ENCODE measurements at places on chromosomes 12 and 14.

- no peak overlapping the region for H3K27ac ChIP-seq
- H3K4me3 ChIP-seq, result no peak overlapping the region
- H3K27me3 ChIP-seq, result no peaks in the 10 kb centered on the region
- DNase-seq, result no peak
- no peaks in the 10 kb centered on the region for H3K4me1 ChIP-seq
Observed at GRCh38 chr14:24258548-24259265, 4.3 kb downstream of the TGM1 start.

DNA sequence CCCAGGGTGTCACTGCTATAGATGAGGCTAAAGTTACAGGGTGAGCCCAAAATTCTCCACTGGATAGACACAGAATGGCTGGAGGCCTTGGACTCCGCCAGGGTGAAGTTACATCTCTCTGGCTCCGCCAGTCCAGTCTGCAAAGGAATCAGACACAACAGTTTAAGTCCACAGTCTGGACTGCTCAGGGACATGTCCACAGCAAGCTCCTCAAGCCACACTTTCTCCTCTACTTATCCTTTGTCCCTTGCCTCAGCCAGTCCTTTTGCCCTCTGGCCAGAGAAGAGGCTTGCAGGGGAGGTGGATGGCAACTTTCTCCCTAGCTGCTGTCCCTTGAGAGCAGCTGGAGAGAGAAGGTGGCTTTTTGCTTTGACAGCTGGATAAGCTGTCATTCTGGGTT is 28.0 kb downstream of the PTPRB start:
- H3K36me3 ChIP-seq, result no peaks in the 10 kb centered on the region
- H3K27ac ChIP-seq, result no peak overlapping the region
- peaks cover 27% of the 10 kb centered on the region for H3K27me3 ChIP-seq
- DNase-seq, result no peak
- H3K4me3 ChIP-seq, result peak overlapping the region; percentile 42
- no peaks in the 10 kb centered on the region for H3K4me1 ChIP-seq

DNA sequence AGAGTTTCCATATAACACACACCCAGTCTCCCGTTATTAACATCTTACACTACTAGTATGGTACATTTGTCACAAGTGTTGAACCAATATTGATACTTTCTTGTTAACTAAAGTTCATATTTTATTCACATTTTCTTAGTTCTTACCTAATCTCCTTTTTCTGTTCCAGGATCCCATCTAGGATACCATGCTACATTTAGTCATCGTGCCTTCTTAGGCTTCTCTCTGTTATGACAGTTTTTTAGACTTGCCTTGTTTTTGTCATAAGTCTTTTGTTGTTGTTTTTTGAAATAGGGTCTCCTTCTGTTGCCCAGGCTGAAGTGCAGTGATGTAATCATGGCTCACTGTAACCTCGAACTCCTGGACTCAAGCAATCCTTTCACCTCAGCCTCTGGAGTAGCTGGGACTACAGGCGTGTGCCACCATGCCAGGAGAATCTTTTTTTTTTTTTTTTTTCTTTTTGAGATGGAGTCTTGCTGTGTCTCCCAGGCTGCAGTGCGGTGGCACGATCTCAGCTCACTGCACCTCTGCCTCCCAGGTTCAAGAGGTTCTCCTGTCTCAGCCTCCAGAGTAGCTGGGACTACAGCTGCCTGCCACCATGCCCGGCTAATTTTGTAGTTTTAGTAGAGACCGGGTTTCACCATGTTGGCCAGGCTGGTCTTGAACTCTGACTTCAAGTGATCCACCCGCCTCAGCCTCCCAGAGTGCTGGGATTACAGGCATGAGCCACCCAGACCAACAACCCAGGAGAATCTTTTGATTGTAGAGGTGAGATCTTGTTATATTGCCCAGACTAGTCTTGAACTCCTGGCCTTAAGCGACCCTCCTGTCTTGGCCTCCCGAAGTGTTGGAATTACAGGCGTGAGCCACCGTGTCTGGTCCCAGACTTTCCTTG is 59.1 kb upstream of the HECTD1 start:
- no peak overlapping the region for H3K4me3 ChIP-seq
- no peak for DNase-seq
- H3K4me1 ChIP-seq, result peaks cover 2% of the 10 kb centered on the region
- H3K27me3 ChIP-seq, result no peaks in the 10 kb centered on the region
- H3K27ac ChIP-seq, result no peak overlapping the region
- H3K36me3 ChIP-seq, result no peaks in the 10 kb centered on the region

DNA sequence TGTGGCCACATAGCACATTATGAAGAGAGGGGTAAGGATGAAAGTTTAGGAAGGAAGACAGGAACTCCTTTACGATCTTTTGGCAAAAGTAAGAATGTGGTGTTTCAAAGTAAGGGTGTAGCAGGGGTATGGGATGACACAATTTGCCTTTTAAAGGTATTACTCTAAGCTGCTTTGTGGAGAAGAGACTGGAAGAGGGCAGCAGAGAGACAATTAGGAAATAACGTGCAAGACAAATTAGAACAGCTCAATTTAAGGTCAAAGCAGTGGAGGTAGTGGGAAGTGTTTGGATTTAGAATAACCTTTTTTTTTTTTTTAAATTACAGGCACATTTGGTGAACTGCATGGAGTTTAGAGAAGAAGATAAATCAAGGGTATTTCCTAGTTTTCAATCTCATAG is 342.6 kb downstream of the NOVA1 start:
- H3K27me3 ChIP-seq, result no peaks in the 10 kb centered on the region
- H3K27ac ChIP-seq, result no peak overlapping the region
- DNase-seq, result peak; percentile 46
- no peaks in the 10 kb centered on the region for H3K4me1 ChIP-seq
- no peak overlapping the region for H3K4me3 ChIP-seq

DNA sequence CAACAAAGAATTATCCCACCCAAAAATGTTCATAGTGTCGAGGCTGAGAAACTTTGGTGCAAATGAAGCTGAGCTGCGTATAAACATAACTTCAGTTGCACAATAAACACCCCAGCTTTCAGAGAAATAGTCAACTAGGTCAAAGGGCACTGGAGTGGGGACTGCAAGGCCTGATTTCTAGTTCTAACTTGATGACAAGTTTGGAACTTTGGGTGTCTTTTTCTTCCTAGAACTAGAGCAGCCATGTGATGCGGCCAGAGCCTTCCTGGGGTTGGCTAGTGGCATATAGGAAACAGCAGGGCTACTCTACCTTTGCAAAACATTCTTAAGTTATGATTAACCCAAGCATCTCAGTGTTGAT is 298.4 kb upstream of the AMIGO2 start:
- no peak overlapping the region for H3K4me3 ChIP-seq
- no peaks in the 10 kb centered on the region for H3K27me3 ChIP-seq
- no peak overlapping the region for H3K27ac ChIP-seq
- no peaks in the 10 kb centered on the region for H3K36me3 ChIP-seq

DNA sequence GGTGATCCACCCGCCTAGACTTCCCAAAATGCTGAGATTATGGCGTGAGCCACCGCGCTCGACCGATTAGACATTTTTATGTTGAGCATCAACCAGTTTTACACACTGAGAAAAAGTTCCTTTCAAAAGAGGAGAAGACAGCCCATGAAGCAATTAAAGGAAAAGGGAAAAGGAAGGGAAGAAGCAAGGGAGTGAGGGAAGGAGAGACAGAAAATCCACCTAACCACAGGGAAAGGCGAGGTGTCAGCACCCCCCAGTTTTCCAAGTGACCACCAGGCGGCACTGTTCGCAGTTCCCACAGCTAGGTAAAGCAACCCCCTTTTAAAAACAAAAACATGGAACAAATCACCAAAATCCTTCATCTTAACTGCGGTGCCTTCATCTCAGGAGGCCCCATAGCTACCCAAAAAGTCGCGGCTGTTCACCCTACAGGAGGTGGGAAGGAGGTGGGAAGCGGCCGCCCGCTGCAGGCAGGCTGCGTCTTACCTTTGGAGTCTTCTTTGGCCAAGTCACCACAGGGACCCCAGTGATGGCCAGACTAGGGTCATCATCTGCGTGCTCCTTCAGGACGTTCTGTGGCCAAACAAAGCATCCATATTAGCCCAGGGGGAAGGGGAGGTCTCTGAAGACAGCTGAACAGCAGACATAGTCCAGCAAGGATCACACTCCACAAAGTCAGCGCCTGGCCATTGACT is 86.6 kb downstream of the KDM2B start:
- no peaks in the 10 kb centered on the region for H3K4me1 ChIP-seq
- no peaks in the 10 kb centered on the region for H3K27me3 ChIP-seq
- DNase-seq, result peak; percentile 66
- no peaks in the 10 kb centered on the region for H3K36me3 ChIP-seq

GRCh38 chr12:81866081-81866480 is 106.9 kb upstream of the PPFIA2 start:
- H3K27ac ChIP-seq, result no peak overlapping the region
- H3K4me1 ChIP-seq, result no peaks in the 10 kb centered on the region
- H3K4me3 ChIP-seq, result no peak overlapping the region

DNA sequence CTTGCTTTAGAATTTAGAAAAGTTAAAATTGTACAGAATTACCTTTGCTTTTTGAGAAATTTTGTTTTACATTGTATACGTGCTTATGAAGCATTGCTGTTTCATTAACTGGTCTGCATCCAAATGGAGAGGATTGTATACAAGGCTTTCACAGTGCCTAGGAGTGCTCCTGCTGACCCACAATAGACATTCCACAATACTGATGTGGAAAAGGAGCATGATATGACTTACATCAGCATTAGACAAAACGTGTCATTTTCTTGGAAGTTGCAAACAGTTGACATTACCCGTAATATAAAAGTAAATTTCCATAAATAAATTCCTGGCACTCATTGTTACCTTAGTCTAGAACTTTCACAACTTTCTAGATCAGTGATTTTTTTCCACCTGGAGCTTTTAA is 1.9 kb downstream of the PRKD1 start:
- peaks cover 55% of the 10 kb centered on the region for H3K4me1 ChIP-seq
- no peaks in the 10 kb centered on the region for H3K36me3 ChIP-seq
- DNase-seq, result no peak
- H3K27ac ChIP-seq, result peak overlapping the region; percentile 85

DNA sequence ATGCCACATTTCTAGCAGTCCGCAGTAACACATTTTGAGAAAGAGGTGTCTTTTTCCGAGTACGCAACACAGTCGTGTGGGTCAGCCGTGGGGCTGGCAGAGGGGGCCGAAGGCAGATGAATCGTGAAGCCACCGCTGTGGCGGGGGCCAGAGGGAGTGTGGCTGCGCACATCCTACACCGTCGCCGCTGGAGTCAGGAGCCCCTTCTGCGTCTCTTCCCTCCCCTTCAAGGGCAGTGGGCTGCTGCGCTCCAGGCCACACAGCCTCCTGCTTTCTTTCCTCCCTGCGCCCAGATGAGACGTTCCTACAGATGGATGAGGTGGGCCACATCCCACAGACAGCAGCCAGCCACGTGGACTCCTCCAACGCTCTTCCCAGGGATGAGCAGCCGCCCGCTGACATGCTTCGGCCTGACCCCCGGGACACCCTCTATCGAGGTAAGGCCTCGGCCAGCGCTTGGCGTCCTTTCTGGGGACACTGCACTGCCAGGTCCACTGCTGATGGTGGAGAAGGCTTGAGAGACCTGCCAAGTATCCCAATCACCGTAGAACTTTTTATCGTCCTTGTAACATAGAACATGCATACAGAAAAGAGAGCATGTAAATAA is 89.8 kb downstream of the B4GALNT3 start:
- H3K36me3 ChIP-seq, result peaks cover 2% of the 10 kb centered on the region
- no peak for DNase-seq
- H3K27ac ChIP-seq, result no peak overlapping the region
- no peaks in the 10 kb centered on the region for H3K27me3 ChIP-seq
- no peak overlapping the region for H3K4me3 ChIP-seq

- no peaks in the 10 kb centered on the region for H3K36me3 ChIP-seq
- H3K4me3 ChIP-seq, result no peak overlapping the region
- no peak overlapping the region for H3K27ac ChIP-seq
- no peaks in the 10 kb centered on the region for H3K4me1 ChIP-seq
- no peaks in the 10 kb centered on the region for H3K27me3 ChIP-seq
- no peak for DNase-seq
Observed at GRCh38 chr12:61514016-61514415, 746.2 kb upstream of the USP15 start.

GRCh38 chr12:45186762-45187161 is 29.1 kb upstream of the ANO6 start:
- DNase-seq, result no peak
- no peak overlapping the region for H3K4me3 ChIP-seq
- no peaks in the 10 kb centered on the region for H3K36me3 ChIP-seq
- peaks cover 14% of the 10 kb centered on the region for H3K4me1 ChIP-seq
- H3K27me3 ChIP-seq, result no peaks in the 10 kb centered on the region
- no peak overlapping the region for H3K27ac ChIP-seq

DNA sequence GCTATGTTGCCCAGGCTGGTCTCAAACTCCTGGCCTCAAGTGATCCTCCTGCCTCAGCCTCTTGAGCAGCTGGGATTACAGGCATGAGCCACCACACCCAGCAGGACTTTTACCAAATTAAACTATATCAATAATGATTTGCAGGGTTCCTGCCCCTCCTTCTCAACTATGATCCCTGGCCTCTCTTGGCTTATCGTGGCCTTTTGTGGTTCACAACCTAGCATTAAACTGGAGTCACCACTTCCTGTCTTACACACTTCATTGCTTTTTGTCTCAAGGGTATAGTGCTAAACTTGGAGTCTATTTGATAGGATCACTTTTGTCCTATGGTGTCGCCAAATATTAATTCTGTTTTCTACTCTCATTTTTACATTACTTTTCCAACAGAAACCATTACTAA is 64.5 kb downstream of the SEC23A start:
- peaks cover 25% of the 10 kb centered on the region for H3K36me3 ChIP-seq
- H3K4me1 ChIP-seq, result no peaks in the 10 kb centered on the region
- no peak overlapping the region for H3K4me3 ChIP-seq
- no peak overlapping the region for H3K27ac ChIP-seq
- no peak for DNase-seq

DNA sequence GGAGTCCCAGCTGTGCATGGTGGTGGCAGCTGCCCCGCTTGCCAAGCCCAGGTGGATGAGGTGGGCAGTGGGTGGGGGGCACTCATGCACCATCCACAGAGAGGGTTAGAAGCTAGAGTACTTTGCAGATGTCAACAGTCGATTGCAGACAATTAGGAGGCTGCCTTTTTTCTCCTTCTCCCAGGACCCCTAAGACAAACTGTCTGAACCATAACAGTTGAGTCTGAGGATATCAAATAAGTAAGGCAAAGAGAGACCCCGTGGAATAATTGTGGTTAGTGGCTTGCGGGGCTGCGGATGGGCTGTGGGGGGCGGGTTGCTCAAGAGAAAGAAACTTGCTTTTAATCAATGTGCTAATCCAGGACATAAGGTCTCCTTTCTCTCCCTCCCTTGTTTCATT is 926.2 kb downstream of the VRK1 start:
- H3K27me3 ChIP-seq, result no peaks in the 10 kb centered on the region
- no peaks in the 10 kb centered on the region for H3K4me1 ChIP-seq
- no peak overlapping the region for H3K27ac ChIP-seq
- no peaks in the 10 kb centered on the region for H3K36me3 ChIP-seq

- no peak for DNase-seq
- no peak overlapping the region for H3K4me3 ChIP-seq
- peaks cover 9% of the 10 kb centered on the region for H3K36me3 ChIP-seq
- peaks cover 8% of the 10 kb centered on the region for H3K4me1 ChIP-seq
Observed at GRCh38 chr12:92886131-92886530, 43.0 kb downstream of the EEA1 start.

GRCh38 chr14:100749967-100750597 is 23.4 kb downstream of the DLK1 start:
- H3K4me3 ChIP-seq, result no peak overlapping the region
- H3K27ac ChIP-seq, result no peak overlapping the region
- no peaks in the 10 kb centered on the region for H3K27me3 ChIP-seq
- H3K4me1 ChIP-seq, result no peaks in the 10 kb centered on the region
- DNase-seq, result no peak
